KBM-7 (cell line): ENCODE measurements at places on chromosomes 16 and 17.

GRCh38 chr16:22217890-22218730 lies 12.0 kb downstream of the EEF2K start:
- no peak for DNase-seq

DNA sequence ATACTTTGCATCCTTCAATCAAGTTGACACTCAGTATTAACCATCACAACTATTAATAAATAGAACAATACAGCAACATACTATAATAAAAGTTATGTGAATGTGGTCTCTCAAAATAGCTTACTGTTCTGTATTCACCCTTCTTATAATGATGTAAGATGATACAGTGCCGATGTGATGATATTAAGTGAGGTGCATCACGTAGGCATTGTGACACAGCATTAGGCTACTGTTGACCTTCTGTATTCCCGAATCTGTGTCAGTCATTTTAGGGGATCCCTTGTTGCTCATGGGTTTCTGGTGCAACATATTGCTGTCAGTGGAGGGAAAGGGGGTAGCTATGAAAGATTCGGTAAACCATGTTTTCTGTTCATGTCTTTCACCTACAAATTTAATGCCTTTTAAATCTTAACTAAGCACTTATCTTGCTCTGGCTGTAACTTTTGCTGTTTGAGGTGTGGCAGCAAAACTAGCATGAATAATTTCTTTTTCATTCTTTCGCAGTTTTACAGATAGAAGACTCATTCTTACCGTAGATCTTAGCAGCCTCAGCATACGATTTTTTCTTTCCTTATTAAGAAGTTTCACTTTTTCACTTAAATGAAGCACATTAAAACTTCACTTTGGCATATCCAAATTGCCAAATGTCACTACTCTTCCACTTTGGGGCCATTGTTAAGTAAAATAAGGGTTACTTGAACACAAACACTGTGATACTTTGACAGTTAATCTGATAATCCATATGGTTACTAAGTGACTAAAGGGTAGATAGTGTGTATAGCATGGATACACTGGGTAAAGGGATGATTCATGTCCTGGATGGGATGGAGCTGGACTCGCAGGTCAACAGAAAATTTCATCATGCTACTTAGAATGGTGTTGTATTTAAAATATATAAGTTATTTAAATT lies 29.6 kb downstream of the NFAT5 start:
- no peak for DNase-seq

DNA sequence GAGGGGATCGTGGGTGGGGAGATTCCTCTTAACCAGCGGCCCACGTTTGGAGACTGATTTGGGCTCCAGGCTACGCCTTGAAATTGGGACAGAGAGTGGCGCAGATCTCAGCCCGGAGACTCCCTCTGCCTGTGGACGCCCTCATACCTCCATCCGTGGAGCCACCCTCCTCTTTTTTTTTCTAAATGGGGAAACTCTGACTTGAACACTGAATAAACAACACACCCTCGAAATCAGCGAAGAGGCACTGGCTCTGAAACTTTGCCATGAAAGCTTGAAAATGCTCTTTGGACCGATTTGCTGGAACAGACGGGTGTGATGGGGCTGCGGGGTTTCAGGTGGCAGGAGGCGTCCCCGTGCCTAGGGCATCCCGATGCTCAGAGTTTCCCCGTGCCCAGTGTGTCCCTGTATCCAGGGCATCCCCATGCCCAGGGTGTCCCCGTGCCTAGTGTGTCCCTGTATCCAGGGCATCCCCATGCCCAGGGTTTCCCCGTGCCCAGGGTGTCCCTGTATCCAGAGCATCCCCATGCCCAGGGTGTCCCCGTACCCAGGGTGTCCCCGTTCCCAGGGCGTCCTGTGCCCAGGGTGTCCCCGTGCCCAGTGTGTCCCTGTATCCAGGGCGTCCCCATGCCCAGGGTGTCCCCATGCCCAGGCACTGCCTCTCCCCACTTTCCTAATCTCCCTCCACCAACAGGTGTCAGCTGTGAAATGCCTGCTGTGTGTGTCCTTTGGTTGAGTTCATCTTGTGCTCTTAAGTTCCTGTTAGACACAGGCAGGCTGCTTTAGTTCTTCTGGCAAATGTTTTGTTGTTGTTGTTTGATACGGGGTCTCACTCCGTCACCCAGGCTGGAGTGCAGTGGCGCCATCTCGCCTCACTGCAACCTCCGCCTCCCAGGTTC lies 187.0 kb downstream of the SEC14L1 start:
- DNase-seq: no peak

DNA sequence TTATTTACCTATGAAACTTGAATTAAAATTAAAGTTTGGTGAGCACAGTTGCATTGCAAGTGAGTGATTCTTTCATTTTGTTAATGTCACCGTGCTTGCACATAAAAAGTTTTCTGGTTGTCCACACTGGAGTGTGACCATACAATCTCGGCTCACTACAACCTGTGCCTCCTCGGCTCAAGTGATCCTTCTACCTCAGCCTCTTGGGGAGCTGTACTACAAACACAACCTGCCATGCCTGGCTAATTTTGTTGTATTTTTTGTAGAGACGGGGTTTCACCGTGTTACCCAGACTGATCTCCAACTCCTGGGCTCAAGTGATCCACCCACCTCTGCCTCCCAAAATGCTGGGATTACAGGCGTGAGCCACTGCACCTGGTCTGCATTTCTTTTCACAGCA lies 50.1 kb upstream of the ADCY7 start:
- DNase-seq: no peak

GRCh38 chr16:13480801-13481200 lies 439.2 kb upstream of the ERCC4 start:
- DNase-seq: no peak

GRCh38 chr17:27382025-27382424 lies 74.2 kb upstream of the KSR1 start:
- no peak for DNase-seq

DNA sequence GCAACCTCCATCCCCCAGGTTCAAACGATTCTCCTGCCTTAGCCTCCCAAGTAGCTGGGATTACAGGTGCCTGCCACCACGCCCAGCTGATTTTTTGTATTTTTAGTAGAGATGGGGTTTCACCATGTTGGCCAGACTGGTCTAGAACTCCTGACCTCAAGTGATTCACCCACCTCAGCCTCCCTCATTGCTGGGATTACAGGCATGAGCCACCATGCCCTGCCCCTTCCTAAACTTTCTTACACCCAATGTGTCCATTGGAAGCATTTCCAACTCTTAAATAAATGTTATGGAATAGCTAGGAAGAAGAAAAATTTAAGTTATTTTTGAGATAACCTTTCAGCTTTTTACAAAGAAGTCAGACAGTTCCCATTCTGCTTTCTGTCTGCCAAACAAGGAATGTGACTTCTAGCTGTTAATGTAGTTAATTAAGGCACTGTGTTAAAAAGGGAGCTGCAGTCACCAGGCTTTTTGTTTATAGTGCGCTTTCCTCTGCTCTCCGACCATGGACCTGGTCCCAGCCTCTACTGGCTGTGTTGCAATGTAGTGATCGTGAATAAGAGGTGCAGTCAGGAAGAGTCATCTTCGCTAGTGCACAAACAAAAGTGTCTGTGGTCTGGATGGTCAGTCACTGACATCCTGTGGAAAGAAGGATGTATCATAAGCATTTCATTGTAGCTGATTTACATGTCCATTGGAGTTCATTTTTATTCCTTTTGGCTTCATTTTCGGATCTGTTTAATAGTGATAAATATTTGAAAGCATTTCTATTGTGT lies 39.7 kb downstream of the USP10 start:
- no peak for DNase-seq

DNA sequence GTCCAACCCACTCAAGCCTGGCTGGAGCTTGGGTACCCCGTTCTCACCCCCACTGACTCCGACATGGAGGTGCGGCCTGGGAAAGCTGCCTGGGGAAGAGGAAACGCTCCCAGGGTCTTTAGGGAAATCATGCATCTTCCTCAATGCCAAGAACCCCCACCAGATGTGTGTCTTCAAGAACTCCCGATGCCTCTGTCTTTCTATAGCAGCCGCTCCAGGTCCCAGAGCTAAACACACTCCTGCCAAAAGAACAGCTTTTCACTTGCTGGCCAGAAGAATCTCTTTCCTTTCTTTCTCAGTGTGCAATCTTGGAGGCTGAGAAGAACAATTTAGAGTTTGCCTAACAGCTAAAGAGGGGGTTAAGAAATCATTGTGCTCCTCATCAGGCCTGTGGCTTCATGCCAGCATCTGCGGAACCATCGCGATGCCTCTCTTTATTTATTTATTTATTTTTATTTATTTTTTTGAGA lies 41.1 kb upstream of the MTSS2 start:
- DNase-seq: no peak

GRCh38 chr17:8121681-8122421 lies 2.1 kb downstream of the HES7 start:
- DNase-seq: peak; percentile 80

GRCh38 chr17:78952706-78953105 lies 27.0 kb downstream of the LGALS3BP start:
- DNase-seq: no peak

- DNase-seq: no peak
Measured at GRCh38 chr17:36074365-36074764, 10.3 kb downstream of the CCL18 start.

GRCh38 chr17:15239491-15239890 lies 25.6 kb downstream of the PMP22 start:
- no peak for DNase-seq

GRCh38 chr16:12260647-12261262 lies 284.2 kb downstream of the SNX29 start:
- no peak for DNase-seq

- no peak for DNase-seq
Measured at GRCh38 chr16:17885659-17886207, 415.0 kb upstream of the XYLT1 start.

DNA sequence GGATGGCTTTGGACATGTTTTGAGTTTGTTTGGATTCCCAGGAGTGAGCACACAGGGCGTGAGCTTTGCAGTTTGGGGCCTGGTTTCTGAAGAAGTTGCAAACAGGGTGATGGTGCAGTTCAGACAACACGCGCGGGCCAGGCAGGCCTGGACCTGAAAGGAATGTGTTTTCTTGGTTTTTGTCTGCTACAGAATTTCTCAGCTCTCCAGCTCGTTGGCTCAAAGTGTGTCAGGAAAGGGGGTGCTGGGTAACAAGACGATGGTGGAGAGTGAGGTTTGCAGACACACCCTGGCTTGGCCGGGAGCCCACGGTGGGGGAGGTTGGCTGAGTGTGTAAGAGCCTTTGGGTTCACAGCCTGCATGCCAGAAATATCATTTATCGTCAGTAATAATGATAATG lies 82.3 kb downstream of the CMIP start:
- DNase-seq: no peak

DNA sequence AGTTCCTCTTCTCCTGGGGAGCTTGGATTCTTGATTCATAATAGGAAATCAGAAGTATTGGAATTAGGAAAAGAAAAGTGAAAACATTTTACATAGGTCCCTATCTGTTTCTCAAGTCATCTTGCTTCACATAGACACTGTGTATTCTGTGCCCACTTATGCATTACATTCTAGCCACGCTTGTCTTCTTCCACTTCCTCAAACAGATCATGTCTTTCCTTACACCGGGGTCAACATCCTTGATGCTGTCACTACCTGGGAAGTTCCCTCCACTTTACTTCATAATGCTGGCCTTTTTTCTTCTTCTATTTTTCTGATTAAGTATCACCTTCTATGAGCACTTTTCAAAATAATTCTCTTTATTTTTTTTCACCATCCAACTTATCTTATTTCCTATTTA lies 606.4 kb upstream of the CDH8 start:
- no peak for DNase-seq

- no peak for DNase-seq
Measured at GRCh38 chr17:57328109-57328882, 72.0 kb downstream of the MSI2 start.

GRCh38 chr16:70611224-70611598 lies 35.1 kb upstream of the IL34 start:
- DNase-seq: no peak

GRCh38 chr17:59491353-59492090 lies 73.9 kb upstream of the DHX40 start:
- DNase-seq: no peak

- DNase-seq: no peak
Measured at GRCh38 chr16:629185-629832, 1.5 kb upstream of the WFIKKN1 start.

GRCh38 chr16:57628008-57628781 lies at the start of gene ADGRG1:
Gene ADGRG1, plus strand, starts transcription at chr16:57628630. Its CDS starts 21,658 bp downstream, at chr16:57650288.
- peak; percentile 88 for DNase-seq

GRCh38 chr16:75758215-75758614 lies 31.9 kb upstream of the CPHXL start:
- DNase-seq: no peak

DNA sequence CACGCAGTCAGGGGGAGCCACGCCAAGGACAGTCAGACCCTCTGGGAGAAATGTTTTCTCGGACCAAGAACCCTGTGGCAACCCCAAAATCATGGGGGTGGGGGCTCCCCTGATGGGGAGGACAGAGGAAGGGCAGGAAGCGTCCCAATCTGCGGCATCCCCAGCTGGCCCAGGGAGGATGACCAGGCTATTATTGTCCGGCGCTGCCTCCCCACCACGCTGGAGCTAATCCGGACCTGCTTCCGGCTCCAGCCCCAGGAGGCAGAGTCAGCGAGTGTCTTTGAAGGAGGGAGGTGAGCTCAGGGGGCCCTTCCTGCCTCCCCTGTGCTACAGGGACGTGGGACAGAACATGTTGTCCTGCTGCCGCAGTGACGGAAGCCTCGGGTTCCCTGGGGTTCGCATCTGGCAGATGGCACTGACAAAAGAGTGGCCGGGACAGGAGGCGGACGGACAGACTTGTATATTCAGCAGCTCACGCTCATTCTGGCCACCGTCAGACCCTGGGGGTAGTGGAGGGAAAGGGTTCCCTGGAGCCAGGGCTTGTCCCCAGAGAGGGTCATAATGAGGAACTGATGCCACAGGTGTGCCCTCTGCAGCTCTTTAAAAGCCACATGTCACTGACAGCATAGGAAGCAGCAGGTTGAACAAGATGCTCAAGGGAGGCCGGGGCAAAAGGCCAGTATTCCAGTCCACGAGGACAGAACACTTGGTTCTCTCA lies 54.3 kb upstream of the CDC42EP4 start:
- no peak for DNase-seq

GRCh38 chr17:7523033-7523432 lies 25.8 kb upstream of the TNFSF12 start:
- DNase-seq: peak; percentile 75
